ENCODE measurements at places on chromosomes 7 and 10. TPM values are rescaled to one million over a fixed set of nuclear protein-coding genes. Genes with fewer than 3 reads are reported as not detected.

TRPV6 gene
- total RNA-seq: 0.82 TPM

GRCh38 chr10:21689881-21690280 lies 155.8 kb downstream of the MLLT10 start:
- no peak for DNase-seq

- DNase-seq: no peak
Measured at GRCh38 chr10:867807-868206, 63.7 kb downstream of the LARP4B start.

- DNase-seq: no peak
Measured at GRCh38 chr10:18860186-18860585, 188.4 kb upstream of the MALRD1 start.

All from tongue (tissue), 3 donors.